ENCODE measurements at places on chromosomes 3 and 15.

- no peak for DNase-seq
Measured at GRCh38 chr3:4882548-4882947, 96.7 kb upstream of the BHLHE40 start.

- no peak for DNase-seq
Measured at GRCh38 chr3:181987736-181988135, 276.0 kb downstream of the SOX2 start.

DNA sequence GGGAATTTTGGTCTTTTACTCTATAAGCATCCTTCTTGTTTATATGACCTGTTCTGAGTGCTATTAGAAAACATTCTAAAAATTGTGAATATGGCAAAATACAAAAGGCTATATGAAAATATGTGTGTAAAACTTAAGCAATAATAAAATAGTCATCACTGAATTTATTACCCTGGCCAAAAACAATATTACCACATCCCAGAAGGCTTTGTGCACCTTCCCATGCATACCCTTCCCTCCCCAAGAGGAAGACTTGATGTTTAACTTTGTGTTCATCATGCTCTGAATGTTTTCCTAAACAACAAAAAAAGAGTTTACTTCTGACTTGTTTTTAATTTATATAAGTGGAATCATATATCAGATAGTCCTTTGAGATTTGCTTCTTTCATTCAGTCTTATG lies 155.1 kb upstream of the TNIK start:
- DNase-seq: no peak

DNA sequence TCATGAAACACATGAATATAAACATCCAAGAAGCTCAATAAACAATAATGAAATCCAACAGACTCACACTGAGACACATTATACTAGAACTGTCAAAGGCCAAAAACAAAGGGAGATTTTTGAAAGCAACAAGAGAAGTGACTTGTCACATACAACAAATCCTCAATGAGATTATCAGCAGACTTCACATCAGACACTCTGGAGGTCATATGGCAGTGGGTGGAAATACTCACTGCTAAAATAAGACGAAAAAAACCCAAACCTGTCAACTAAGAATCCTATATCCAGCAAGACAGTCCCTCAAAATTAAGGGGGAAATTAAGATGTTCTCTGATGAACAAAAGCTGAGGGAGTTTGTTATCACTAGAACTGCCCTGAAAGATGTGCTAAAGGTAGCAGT lies 125.4 kb upstream of the MELTF start:
- no peak for DNase-seq

Data from CD4-positive, alpha-beta T cell treated with Interferon alpha-2 for 1 hour (primary cell).